ENCODE measurements at places on chromosomes 6 and 20.
A peak's percentile ranks its signal among the peaks of the same experiment; 100 is the strongest.

- no peak for DNase-seq
These were observed 35.3 kb upstream of the PTGIS start for GRCh38 chr20:49603209-49603627.

GRCh38 chr20:58852543-58853271 is at the start of gene GNAS:
TSS of gene GNAS (plus strand) at chr20:58852716.
- DNase-seq, result no peak

- no peak for DNase-seq
These were observed 6.3 kb downstream of the TAF4 start for GRCh38 chr20:62059401-62059800.

DNA sequence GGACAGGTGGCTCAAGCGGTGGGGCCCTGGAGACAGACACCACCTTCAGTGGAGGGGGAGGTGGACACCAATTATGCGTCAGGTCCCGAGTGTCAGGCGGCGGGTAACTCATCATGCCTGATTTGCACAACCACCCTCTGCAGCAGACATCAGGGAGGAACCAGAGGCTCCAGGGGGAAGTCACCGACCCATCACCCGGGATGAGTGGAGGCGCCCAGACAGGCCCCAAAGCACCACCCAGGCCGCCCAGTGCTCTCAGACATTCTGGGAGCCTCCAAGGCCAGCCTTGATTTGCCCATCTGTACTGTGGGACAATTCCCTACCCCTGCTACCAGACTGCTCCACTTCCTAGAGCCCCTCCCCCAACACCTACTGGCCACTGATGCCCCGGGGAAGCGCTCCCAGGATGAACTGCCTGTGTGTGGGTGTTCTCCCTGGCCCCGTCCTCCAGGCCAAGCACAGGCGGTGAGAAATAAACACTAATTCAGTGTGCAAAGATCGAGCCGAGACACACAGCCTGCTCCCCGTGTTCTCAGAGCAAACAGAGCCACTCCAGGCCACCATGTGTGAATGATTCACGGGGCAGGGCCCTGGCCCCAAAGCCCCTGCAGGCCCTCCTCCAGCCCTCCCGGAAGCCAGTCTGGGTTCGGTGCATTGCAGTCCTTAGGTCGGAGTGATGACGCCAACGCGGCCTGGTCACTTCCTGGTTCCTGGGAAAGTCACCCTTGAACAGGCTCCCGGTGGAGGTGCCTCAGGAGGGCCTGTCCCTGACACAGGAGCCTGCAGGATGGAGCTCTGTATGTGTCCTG is 107.2 kb downstream of the ASXL1 start:
- no peak for DNase-seq

DNA sequence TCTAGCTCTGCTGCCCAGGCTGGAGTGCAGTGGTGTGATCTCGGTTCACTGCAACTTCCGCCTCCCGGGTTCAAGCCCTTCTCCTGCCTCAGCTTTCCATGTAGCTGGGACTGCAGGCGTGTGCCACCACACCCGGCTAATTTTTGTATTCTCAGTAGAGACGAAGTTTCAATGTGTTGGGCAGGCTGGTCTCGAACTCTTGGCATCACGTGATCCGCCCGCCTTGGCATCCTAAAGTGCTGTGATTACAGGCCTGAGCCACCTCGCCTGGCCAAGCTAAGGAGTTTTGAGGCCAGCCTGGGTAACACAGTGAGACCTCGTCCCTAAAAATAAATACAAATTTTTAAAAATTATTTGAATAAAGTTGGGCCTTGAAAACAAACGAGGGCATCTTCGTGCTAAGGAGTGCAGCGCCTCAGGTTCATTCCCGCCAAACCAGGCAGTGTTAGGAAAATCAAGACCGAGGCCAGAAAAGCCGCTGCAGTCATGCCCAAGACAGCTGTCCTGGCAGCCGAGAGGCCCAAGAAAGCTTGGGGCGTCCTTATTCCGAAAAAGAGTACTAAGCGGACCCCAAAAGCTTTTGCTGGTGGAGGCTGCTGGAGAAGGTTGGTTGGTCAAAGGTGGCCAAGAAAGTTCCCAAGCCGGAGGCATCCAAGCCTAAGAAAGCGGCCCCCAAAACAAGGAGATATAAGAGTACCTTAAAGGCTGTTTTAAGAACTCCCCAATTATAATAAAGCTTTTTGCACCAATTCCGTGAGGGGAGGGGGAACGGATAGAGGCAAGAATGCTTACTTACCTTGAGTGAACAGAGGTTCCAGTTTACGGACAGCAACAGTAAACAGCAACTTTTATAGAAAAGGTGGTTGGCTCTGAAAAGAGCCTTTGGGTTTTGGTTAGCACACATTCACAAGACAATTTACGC is 109.0 kb downstream of the HFE start:
- DNase-seq, result peak; percentile 41

DNA sequence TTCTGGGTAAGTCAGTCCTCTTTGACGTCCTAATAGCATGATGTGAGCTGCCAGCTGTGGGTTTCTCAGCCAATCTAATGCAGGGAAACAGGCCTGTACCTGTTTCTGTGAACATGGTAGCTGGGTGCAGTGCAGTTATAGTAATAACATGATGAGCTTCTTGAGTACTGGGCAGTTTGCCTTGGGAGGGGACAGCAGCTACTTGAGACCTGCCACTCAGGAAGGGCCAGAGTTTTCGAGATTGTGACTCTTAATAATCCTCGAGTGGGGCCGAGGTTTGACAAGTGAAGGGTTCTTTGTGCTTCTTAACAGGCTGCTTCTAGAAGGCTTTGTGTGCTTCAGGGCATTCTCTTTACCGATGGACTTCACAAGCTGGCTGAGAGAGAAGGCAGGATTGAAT is 180.1 kb downstream of the JARID2 start:
- no peak for DNase-seq

DNA sequence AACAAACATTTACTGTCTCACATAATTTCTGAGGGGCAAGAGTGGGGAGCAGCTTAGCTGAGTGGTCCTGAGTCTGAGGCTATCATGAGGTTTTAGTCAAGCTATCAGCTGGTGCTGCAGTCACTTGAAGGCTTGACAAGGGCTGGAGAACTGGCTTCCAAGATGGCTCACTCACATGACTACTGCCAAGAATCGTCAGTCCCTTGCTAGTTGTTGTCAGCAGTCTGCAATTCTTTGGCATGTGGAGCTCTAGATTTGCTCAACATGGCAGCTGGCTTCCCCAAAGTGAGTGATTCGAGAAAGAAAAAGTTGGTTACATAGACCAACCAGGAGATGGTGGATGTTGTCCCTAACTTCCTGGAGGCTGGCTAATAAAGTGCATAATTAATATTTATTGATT is 2.8 kb upstream of the LRRC1 start:
- no peak for DNase-seq

- DNase-seq, result no peak
These were observed 1.7 kb downstream of the SLC17A2 start for GRCh38 chr6:25928562-25929324.

DNA sequence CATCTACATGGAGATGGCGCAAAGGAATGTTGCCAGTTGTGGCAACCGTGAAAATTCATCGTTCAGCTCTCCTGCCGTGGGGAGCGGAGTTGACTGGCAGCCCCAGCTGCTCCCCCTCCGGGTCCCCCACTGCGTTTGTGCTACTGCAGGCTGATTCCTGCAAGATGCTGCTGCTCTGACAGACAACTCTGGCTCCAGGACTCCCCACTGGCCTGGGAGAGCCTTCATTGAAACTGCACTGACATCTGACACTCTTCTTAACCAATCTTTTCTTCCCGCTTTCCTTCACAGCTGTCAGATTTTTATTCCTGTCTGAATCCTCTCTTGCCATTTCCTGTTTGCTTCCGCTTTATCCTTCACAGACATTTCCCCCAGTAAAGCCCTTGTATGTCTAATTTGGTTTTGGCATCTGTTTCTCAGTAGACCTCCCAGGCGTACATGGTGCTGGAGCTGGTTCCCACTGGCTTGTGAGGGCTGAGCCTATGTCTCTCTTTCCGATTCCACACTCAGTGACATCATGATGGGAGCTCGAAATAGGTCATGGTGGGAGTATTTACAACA is 9.5 kb upstream of the ATRN start:
- no peak for DNase-seq

- no peak for DNase-seq
These were observed 14.1 kb upstream of the SLC22A2 start for GRCh38 chr6:160272707-160273106.

GRCh38 chr6:120774275-120774674 is 560.0 kb downstream of the TBC1D32 start:
- DNase-seq, result no peak

- no peak for DNase-seq
These were observed 27.8 kb upstream of the LGSN start for GRCh38 chr6:63347599-63347998.

GRCh38 chr6:106516616-106517015 is 112.7 kb downstream of the RTN4IP1 start:
- no peak for DNase-seq

- no peak for DNase-seq
These were observed 113.9 kb downstream of the WDR27 start for GRCh38 chr6:169587975-169588374.

DNA sequence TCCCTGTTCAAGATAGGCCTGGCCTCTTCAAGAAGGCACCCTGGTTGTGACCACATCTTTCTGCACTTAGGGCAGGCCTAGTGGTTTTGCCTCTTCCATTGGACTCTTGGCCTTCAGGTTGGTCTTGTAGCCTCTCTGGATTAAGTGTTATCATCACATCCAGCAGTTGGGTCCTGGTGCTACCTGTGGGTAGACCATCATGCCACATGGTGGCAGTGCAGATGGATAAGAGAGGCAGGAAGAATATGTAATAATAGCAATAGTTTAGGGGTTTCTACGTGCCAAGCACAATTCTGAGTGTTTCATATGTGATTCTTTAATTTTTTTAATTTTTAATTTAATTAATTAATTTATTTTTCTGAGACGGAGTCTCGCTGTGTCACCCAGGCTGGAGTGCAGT is 28.5 kb upstream of the SNRPB2 start:
- no peak for DNase-seq

DNA sequence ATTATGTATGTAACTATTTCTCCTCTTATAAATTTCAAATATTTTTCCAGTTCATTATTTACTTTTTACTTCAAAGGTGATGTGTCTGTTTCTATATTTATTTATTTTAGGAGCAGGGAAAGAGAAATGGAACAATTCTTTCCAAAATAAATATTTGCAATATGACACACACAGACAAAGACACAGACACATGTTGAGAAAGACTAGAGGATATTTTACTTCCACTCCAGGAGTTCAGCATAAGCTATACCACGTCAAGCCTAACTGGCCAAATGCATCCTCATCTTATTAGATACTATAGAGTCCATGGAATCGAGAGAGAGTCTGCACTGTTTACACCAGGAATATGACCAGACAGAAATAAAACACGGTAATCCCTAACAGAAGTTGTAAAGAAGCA is 13.3 kb downstream of the RALGAPA2 start:
- DNase-seq, result no peak

GRCh38 chr6:168704678-168705077 is 263.7 kb downstream of the SMOC2 start:
- DNase-seq, result no peak

GRCh38 chr6:23073821-23074220 is 504.5 kb downstream of the HDGFL1 start:
- DNase-seq, result no peak

DNA sequence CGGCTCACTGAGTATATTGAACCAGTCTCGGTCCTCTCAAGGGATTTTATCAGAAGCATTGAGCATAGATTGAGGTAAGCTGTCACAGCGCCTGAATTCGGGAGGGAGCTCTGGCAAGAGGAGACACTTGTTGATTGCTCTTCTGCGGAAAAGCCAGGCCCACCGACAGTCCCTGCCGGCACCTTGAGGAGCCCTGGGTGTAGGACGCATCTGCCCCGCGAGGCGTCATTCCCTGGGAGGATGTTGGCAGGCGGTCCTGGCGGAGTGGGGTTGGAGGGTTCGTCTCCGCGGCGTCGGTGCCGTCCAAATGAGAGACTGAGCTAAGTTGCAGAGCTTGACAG is 843 bp downstream of the FBXO9 start:
- peak; percentile 51 for DNase-seq

DNA sequence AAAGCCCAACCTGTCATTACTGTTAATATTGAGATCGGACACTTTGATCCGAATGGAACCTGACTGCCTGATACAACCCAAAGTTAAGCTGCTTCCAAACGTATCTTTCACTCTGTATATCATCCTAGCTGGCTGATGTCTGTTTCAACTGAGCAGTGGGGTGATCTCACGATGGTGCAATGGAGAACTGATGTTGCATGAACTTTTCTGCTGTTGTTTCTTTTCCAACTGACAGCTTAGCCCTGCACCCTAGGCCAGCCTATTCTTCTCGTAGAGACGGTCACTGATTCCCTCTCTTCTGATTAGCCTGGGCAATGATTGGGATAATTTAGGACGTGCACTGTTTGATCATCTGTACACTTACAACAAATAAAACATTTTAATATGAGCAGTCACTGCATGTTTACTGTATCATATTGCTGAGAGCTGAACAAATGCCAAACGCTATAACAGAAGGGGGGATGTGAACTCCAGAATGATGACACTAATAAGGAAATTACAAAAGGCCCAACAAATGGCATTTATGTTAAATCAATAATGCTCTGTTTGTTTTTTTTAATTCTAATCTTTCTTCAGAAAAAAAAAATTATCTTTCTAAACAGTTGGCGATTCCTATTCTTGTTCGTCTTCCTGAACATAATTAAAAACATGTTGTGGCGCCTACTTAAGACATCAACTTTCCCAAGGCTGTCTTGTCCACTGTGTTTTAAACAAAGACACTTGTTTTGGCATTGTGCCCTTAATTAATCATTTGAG is 184.8 kb downstream of the ZNF217 start:
- no peak for DNase-seq

DNA sequence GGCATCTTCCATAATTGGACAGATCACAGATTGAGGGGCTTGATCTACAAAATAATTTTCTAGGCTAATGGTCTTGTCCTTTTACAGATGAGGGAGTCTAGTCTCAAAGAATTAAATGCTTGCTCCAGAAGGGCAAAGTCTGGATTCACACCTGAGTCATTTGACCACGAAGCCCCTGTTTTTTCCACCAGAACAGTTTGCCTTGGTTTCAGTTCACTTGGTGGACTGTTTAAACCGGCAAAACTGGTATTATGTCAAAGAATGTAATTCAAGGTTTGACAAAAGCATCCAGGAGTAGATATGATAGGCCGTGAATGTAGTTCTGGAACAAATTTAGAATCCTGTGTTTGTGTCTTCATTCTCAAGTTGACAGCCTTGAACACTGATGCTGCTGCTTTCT is 3.3 kb downstream of the MYO6 start:
- DNase-seq, result no peak

Measured in C1 segment of cervical spinal cord (tissue), 14 donors.